NCI-H187 (cell line): ENCODE measurements at places on chromosomes 3 and 15.

DNA sequence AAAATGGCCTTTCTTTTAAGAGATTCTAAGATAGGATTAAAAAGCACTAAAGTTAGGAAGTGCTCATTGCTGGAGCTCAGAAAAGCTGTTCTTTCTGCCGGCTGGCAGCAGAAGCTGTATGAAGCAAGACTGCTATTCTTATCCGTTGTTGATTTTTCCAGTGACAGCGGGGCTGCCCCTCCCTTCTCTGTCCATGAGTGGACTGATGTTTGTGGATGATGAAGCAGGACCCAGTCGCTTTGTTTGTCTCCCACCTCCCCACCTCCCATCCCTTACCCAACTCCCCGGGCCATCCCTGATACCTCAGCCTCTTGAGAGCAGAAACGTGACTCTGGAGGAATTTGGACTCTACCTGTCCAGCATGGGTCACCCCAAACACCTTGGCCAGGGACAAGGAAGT is 10.3 kb upstream of the MUSTN1 start:
- DNase-seq = no peak

GRCh38 chr3:119631516-119631915 is 28.9 kb downstream of the POPDC2 start:
- no peak for DNase-seq

GRCh38 chr15:91282486-91282885 is 182.4 kb downstream of the SV2B start:
- DNase-seq = no peak

DNA sequence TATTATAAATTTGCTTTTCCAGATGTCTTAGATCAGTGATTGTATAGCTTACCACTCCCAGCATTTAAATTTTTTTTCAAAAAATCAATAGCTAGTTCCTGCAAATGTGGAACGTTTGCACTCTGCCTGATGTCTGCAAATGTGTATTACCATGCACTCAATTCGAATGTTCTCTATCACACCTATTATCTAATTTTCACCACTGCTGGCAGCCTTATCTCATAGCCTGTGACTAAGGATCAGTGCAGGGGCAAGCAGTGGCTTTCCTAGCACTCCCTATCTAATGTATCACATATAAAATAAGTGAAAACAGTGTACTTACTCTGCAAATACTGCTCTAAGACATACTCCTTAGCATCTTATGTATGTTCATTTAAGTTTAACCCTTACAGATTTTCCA is 196.3 kb upstream of the PLSCR5 start:
- DNase-seq = no peak

DNA sequence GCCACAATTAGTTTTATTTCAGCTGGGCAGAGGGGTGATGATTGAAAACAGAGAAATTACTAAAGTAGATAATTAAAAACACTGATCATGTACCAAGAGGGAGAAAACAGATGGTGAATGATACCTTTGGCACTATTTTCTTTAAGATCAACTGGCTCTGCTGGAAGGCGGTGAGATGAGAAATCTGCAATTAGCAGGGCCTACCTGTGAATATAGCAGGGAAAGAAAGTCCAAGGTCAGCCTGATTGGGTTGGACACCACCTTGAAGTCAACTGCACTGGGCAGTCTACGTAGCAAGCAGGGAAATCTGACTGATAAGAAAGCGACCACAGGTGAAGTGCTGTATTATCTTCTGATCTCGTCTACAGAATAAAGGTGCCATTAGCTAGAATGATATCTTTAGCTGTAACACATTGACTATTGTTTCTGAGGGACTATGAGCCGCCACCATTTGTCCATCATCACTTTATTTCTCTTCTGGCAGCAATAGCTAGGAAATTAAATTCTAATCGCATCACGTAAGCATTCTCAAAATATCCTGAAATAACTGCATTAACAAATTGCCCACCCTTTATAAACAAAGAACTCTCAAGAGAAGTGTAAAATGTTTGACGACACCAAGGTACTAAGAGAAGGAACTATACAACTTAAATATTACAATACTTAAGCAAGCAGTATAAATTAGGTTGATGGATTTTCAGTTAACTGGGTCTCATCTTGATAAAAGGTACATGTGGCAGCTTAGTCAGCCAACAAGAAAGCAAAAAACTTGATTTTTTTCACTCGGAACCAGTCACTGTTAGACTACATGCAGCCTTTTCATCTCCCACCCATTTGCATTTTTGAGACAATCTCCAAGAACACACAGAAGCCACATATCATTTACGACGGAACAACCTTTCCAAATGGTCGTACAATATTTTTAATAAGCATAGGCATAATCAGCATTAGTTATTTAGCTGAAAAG is 1.3 kb downstream of the NEDD4 start:
- DNase-seq = no peak

DNA sequence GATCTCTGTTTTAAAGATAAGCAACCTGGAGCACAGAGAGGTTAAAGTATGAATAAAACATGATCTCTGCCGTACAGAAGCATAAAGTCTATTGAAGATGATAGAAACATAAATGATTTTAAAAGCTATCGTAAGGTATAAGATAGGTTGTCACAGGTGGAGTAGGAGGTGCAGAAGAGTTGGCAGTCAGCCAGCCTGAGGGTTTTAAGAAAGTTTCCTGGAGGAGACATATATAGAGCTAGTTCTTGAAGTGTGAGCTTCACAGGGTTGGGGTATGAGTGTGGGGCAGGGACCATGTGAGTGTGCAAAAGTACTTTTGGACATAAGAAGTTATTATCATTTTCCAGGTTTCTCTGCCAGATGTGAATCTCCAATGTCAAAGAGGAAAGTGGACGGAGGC is 3.9 kb upstream of the FGF12 start:
- no peak for DNase-seq

DNA sequence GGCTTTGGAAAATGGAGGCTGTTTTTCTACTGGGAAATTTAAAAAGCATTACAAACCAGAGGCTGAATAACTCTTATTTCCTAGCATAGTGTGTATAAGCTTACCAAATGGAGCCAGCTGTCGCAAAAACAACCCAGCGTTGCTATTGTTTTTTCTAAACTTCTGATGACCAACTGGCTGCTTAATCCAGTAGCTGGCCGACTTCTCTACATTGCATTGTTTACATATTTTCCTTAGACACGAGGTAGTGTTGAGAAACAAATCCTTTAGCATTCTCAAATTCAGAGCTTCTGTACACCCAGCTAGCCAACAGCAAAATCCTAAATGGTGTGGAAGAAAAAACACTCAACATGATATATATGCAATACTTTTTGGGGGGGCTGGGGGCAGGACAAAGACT is 161.0 kb upstream of the ADAMTS9 start:
- no peak for DNase-seq

GRCh38 chr3:151976211-151977050 is 103.0 kb downstream of the SUCNR1 start:
- DNase-seq = no peak

GRCh38 chr3:175199961-175200360 is 340.8 kb downstream of the NAALADL2 start:
- no peak for DNase-seq

DNA sequence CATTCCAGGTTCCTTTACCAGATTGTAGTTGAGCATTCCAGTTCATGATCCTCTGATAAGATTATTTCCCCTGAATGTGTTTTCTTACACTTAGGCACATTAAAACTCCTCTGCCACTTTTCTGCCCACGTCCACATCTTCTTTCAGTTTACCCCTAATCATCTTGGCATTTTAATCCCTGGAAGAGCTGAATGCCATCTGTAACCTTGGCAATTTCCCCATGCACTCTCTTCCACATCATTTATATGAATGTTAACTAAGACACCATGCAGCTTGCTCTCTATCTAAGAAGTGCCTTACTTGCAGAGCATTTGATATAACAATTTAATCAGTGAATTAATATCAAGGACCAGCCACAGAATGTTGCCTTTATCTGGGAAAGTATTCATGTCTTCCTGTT is 25.8 kb downstream of the TIMP4 start:
- DNase-seq = no peak

DNA sequence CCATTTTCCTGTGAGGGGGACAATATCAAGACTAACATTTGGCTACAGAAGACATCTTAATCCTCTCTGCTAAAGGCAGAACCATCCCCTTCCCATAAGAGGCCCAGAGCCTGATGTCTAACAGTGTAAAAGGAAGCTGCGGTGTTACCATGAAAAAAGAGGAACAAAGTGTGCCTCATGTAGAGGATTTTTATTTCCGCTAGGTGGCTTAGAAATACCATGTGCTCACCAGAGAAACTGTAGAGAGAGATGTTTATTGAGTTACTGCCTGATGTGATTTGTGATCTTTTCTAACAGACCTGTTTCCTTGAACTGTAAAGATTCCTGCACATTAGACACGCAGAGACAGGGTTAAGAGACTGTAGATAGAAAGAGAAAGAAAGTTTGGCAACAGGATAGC is 22.0 kb downstream of the OR5H15 start:
- DNase-seq = no peak

DNA sequence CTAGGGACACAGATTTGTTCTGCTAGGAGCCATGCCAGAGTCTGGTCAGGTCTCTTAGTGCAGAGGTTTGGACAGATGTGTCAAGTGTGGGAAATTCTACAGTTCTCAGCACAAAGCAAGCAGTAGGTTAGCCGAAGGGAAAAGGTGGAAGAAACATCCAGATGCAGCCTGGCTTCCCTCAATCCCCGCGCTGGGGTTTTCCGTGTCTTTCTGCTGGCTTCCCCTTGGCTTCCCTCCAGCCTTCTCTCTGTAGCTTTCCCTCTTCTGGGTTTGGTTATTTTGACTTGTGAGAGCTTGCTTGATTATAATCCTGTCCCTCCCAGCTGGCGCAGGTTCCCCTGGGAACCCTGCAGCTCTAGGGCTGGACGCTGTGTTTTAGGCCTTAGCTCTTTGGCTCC is 4.1 kb downstream of the TF start:
- DNase-seq = no peak

DNA sequence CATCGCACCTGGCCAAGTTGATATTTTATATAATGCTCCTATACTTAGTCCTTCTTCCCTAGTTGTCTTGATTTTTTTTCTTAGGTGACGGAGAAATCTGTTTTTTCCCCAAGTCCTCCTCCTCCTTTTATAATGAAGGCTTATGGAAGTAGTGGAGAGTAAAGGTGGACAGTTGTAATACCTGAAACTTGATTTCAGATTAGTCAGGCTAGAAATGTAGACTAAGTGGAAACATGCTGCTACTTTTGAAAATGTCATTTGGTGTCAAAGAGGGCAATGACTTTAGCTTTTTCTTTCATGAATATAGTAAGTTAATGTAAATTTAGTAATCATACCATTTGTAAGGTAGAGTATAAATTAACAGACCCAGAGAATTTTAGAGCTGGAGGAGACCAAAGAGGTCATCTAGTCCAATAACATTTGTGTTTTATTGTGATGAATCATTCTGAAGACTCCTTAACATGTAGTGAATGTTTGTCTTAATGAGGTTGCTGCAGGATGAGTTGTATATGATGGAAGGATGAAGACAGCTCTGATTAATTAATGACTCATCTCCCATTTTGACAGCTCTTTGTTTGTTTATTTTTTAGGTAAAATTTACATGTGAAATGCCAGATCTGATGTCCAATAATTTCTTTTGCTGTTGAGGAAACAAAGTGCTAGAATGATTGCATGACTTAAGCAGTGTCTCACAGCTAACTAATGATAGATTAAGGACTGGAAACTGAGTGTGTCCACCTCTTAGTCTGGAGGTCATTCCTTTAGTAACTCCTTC is 8.7 kb downstream of the CTDSPL2 start:
- no peak for DNase-seq

DNA sequence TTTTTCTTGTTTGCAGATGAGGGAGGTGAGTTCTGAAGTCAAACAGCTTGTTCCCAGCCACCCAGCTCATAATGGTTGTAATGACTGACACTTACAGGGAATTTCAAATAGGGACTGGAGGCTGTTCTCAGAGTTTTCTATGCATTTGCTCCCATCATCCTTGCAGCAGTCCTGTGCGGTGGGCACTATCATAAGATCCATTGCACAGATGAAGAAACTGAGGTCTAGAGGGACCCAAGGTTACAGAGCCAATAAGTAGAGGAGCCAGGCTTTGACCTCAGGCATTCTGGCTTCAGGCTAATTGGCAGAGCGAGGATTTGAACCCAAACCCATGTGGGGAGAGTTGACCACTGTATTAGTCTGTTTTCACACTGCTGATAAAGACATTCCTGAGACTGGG is 32.4 kb downstream of the FAH start:
- no peak for DNase-seq

- DNase-seq = no peak
Observed at GRCh38 chr3:119628816-119629445, 31.2 kb downstream of the PLA1A start.

DNA sequence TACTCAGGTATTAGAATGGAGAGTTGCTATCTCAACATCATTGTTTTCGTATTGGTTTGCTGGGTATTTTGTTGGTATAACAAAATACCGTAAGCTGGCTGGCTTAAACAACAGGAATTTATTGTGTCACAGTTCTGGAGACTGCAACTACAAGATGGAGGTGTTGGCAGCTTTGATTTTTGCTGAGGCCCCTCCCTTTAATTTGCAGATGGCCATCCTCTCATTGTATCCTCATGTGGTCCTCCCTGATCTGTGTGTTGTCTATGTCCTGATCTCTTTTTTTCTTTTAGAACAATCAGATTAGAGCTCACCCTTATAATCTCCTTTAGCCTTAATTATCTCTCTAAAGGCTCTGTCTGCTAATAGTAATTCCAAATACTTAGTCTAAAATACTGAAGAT is 299.8 kb upstream of the GOLIM4 start:
- no peak for DNase-seq
